RWPE2 (cell line): ENCODE measurements at places on chromosomes 6 and 20.
A peak's percentile ranks its signal among the peaks of the same experiment; 100 is the strongest.

DNA sequence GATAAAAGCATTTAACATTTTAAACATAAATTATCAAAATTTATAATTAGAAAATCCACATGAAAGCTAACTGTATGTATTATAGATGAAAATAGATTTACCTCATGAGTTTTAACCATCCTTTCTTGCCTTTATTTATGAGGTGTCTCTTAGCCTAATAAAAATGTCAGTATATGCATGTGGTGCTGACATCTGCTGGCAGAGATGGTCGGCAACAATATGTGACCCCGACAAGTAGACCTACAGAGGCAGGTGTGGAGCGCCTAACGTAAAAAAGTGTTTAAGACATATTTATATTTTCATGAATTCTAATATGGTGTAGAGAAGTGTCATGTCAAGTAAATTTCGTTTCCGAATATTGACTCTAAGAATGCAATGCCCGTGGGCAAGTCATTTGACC, 149.0 kb upstream of the FUT9 start:
- no peak for DNase-seq

- no peak for DNase-seq
Observed at GRCh38 chr20:13219327-13220193, 1.5 kb upstream of the ISM1 start.

DNA sequence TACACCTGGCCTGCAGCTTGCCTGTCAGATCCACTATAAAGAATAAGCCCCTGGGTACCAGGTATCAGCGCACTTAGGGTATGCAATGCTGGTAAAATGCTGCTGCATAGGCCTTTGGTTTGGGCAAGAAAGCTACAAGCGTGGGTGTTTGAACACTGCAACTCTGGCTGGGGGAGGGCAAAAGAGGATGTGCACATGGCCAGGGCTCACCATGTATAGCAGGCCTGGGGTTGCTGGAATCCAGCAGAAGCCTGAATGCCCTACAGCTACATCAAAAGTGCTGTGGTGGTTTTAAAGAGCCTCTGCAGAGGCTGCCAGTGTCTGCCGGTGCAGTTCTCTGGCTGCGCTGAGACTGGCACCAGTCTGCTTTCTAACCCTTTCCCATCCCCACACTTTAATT, 51.7 kb downstream of the UQCC1 start:
- no peak for DNase-seq

DNA sequence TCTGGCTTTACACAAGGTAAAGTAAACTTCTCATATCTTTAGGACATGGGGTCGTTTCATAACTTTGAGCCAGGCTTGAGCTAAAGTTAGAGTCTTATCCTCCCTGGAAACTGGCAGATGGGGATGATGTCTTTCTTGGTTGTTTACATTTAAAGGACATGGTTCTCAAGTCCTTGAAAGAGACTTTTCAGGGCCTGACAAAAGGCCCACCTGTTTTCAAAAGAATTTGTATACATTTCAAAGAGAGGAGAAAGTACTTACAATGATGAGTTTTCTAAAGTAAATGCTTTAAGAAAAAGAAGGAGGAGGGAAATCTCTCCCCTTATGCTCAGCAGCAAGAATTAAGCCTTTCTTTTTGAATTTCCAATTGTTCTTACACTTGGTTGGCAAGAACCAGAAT, 45.7 kb upstream of the TINAG start:
- DNase-seq, result no peak

DNA sequence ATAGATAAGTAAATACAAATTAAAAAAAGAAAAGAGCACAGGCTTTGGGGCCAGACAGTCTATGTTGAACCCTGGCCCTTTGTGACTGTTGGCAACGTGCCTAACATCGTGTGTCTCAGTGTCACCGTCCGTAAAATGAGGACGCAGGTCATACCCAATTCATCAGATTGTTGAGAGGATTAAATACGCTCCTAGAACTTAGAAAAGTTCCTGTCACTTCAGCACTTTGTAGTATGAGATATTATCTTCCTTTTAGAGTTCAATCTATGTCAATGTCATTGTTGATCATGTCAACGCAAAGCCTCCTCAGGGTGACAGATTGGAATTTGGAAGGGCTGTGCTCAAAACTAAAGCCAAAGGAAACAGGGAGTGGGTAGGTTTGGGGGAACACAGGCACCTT, 21.7 kb downstream of the SERPINB1 start:
- no peak for DNase-seq

DNA sequence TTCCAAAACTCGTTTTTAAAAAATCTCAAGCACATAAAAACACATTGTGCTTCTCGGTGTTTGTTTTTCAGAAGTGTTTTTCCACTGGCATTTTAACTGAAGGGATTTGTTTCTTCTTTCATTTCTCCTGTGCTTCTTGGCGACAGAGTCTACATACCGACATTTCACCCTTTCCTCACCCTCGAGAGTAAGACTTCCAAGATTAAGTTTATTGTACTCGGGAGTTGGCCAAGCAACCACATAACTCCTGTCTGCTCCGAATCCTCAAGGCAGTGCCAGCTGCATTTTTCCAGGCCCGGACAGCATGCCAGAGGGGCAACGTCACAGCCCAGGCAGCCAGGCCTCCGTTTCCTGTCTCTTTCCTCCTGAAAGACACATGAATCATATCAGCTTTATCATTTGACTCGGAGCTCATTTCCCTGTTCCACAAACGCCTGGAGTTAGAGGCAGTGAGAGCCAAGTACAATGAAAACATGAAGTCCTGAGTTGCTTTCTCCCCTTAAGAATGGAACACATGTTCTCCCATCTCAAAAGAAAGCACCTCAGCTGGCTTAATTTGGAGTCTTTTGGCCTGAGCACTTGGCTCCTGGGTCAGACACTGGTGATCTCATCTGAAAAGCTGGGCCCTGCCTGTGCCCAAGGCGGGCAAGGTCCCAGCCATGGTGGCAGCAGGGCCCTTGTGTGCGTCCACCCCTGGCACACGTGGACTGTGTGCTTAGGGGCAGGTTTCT, 23.2 kb upstream of the FAM50B start:
- DNase-seq, result peak; percentile 94

DNA sequence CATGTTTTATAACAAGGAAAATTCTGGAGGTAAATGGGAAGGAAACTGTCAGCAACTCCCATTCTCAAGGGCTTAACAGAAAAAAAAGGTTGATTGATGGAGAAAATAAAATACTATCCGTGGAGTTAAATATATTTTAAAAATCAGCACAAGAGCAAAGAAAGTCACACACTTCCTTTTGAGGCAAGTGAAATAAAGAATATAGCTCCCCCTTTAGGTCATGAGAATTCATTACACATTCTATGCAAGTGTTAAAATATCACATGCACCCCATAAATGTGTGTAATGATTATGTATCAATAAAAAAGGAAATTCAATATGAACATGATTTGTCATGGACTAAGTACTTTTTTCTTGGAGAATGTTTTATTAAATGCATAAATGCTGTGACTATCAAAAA, 349.2 kb downstream of the TPBG start:
- no peak for DNase-seq

DNA sequence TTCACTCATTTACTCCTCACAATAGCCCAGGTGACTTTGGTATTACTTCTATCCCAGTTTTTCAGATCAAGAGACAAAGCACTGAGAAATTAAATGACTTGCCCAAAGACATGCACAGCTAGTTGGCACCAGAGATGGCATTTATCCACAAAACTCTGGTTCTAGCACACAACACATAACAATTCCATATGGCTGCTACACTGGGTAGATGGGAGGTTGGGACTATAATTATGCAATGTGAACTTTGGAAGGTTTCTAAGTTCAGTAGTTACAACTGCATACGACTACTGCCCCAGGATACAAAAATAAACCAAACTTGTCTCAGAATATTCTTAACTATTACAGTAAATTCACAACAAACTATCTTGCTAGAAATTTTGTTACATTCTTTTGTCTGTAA, 54.2 kb upstream of the MLIP start:
- no peak for DNase-seq
